ENCODE measurements at places on chromosomes 5 and 9.

- DNase-seq, result peak; percentile 62
Observed at GRCh38 chr5:157312492-157312891, 46.6 kb downstream of the CYFIP2 start.

DNA sequence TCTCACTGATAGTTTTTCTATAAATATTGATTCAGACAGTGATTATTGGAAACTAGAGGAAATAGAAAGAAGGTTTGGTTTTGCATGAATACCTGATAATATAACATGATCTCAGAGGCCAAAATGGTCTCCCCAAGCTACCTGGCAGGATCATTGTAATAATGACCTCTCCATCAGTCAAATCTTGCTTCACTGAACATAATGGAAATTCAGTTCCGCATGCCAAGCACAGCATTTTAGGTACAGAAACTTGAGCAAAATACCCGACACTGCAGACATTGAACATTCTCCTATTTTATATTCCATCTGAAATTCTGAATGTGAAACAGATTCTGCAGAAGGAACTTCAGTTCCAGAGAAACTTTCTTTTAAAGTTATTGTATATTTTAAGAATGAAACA is 9.1 kb upstream of the TBC1D2 start:
- DNase-seq, result no peak

DNA sequence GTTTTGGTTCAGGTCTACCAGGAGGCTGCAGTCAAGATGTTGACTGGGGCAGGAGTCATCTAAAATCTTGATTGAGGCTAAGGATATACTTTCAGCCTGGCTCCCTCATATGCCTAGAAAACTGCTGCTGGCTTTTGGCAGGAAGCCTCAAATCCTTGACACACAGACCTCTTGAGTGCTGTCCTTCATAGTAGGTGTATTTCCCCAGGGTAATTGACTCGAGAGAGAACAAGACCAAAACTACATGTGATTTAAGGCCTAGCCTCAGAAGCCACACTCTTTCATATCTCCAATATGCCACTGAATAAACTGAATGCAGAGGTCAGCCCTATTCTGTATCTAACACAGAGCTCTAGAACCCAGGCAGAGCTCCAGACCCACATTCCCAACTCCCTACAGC is 402.3 kb upstream of the ADAMTS16 start:
- no peak for DNase-seq

DNA sequence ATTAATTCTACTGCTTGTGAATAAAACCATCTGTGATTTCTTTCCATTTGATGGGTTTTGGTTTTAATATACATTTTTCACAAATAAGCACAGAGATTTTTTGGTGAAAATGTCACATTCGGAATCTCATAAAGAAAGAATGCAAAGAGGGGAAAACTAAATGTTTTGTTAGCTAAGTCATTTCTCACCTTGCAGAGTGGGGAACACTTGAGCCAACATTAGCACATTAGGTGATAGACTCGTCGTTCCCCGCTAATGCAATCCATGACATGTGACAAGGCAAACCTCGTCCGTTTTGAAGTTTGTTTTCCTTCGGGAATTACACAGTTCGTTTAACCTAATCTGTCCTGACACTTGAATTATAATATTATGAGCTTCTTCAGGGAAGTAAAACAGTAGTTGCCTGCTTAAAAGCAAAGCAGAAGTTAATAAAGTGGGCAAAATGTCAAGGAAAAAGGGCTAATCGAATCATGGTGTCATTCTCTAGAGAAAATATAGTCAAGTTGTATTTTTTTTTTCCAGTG is 95.8 kb upstream of the LMX1B start:
- no peak for DNase-seq

- no peak for DNase-seq
Observed at GRCh38 chr9:14400658-14400995, 86.7 kb upstream of the NFIB start.

DNA sequence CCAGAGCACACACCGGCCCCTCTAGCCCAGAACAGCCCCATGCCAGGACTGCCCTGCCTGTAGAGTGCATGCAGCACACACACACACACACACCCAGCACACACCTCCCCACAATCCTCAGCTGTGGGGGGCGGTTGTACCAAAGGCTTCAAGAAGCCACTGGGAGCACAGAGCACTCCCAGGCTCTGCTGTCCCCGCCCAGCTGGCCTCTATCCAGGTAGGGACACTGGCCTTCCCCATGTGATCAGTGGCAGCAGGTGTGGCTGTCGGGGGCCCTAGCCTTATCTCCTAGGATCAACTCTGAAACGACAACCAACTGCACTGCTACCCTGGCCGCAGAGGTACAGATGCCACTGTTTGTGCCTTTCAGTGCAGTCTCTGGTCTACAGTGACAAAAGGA is 2.0 kb downstream of the ANAPC2 start:
- DNase-seq, result no peak

- no peak for DNase-seq
Observed at GRCh38 chr5:34041247-34041972, 1.6 kb downstream of the C1QTNF3 start.

Data from testis (tissue), 5 donors.